Activated T-helper 17 cell treated with anti-CD3 and anti-CD28 coated beads, Interleukin-2, amount 50 U/mL, for 72 hours (primary cell): ENCODE measurements at places on chromosomes 3 and 15.

DNA sequence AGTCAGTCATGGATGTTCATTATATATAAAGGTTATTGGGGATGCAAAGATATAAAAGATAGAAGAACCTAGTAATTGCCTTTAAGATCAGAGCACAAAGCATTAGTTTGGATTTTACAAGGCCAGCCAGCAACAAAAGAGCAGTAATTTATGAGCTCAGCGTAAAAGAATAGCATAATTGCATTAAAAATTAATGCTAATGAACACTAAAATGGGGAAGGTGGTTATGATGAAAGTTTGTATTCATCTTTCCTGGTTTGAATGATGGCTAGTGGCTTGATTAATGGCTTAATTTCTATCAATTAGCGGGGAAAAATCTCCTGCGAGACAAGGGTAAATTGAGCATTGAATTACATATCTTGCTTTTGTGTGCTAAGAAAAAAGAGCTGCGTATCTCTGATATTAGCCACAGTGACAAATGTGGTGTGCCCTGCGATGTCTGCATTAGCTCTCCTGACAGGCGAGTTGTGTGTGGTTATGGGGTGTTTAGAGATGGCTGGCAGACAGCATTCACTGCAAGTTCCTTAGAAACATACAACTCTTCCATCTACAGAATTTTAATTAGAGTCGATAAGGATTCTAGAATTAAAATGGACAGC, 42.8 kb upstream of the MLF1 start:
- no peak for ATAC-seq

DNA sequence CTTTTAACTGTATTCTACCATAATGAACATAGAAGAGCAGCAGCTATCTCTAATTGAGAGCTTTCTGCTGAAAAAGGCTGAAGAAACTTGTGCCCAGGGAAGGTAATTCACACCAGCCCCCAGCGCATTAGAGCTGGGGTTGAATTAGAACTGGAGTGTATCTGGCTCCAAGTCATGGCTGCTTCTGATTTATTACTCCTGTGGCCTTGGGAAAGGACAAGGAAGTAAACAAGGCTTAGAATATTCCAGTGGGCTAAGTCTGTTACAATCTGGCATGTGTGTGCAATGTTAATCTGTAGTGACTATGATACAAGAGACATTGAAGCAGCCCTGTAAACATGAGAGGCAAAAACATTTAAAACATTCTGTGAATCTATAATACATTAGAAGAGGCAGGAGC, 18.1 kb downstream of the CPA3 start:
- no peak for ATAC-seq

DNA sequence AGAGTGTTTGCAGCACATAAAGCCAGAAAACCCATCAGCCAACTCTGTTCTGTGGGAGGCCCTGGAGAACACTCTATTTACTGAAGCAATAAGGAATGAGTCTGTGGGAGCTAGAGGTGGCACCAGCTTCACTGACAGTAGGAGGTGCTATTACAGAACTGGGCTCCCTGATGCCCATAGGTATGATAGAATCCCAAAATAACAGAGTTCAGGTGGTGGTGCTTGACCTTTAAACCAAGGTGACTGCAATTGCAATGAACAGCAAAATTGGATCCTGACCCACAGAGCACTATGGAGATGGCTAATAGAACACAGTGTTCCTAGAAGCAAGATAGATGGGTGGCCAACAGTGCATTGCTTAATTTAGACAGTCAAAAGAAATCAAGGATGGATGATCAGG, 95.4 kb upstream of the RNU6-1 start:
- no peak for ATAC-seq

DNA sequence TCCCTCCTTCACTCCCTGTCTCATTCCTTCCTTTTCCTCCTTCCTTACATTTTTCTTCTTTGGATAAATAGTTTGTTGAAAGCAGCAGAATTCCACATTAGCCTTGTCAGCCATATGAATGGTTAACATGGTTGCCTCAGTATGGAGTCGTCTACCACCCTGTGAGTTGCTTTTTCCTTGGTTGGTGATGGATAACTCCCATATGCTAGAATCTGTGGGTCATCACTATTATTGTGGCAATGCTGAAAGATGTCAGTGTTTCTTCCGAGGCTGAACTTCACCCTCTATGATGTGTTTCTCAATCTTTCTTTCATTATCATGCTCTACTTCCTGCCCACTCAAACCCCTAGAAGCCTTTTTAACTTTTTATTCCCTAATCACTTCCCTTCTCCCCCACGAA, 481.8 kb upstream of the KCNMB2 start:
- no peak for ATAC-seq

GRCh38 chr3:20652231-20652986, 466.4 kb upstream of the SGO1 start:
- ATAC-seq, result no peak

DNA sequence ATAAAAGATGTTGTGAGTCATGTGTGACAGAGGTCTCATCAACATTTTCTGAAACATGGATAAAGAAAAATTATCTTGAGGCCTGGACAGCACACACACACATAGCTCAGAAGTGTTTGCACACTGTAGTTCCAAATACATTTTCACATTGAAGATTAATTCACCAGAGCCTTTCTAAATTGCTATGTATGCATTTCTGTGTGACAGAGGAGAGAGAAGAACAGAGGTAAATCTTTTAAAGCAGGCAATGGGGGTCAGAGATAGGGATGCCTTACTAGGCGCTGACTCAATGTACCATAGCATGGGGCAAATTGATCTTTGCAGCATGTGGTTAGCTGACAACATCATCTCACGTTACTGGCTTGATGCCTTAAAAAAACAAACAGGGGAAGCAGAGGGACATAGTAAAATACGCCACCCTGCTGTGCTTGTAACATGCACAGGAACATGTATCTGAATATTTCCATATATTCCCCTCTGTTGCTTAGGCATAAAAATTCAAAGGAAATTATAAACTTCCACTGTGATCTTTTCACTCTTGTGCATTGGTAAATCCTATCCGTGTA, 7.7 kb downstream of the POU1F1 start:
- ATAC-seq, result no peak

- peak; percentile 35 for ATAC-seq
Measured at GRCh38 chr3:183815563-183815940, 9.8 kb downstream of the MAP6D1 start.

DNA sequence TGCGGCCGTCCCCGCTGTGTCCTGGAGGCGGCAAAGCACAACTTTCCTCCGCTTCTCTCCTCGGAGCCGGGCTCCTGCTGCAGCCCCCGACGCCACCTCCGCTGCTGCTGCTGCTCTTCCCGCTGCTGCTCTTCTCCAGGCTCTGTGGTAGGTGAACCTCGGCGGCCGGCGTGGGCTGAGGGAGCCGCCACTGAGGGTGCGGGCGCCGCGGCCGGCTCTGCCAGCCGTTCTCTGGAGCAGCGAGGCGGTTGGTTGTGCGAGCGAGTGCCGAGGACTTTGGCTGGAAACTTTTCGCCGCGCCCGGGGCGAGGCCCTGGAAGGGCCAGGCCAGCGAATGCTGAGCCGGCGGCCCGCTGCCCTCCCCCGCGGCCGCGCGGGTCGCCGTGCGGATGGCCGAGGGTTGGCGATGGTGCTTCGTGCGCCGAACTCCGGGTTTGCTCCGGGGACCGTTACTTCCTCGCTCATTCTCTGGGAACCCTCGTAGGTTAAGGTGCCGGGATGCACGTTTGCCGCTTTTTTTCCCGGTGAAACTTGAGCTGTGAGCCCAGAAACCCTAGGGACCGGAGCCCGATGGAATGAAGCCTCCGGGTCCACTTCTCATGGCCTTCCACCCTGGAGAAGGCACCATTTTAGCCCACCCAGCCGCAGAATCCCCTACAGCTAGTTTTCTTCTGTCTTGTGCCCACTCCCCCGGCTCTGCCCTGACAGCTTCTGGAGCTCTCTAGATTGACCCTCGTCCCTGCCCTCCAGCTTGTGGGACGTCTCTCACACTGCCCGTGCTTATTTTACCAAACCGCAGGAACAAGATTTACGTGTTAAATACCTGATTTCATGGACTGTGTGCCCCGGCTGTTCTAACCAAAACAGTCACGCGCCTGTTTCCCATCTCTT, 660 bp downstream of the NECTIN3 start:
- peak; percentile 51 for ATAC-seq
